ENCODE measurements at places on chromosomes 1 and 21.

GRCh38 chr1:48182439-48182838, 40.1 kb upstream of the SLC5A9 start:
- DNase-seq = no peak

DNA sequence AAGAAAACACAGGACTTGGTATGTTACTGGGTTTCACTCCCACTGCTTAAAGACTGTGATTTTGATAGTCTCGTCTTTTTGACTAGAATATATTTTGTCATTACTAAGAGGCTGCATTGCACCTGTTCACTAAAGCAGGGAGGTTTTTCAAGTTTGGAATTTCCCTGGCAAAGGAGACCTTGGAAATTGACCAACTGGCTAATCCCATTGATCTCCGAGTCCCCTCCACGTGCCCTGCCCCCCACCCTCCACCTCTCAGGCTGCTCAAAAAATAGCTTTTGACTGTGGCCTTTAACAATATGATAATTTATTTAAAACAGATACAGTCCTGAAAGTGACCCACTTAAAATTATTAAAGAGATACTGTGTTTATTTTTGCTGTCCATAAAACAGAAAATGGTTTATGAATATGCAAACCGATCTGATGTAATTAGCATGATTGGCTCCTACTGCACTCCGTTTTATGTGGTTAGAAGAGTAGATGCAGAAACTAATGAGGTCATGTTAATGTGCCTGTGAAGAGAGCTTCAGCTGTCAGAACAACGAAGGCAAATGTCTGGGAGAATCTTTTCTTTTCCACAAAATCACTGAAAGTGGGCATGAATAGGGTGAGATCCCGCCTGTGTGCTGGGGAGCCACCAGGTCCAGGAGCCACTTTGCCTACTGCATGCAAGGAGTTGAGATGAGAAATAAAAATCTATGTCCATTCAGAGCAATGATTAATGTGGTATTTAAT, 361.5 kb downstream of the RRAGC start:
- DNase-seq = no peak

DNA sequence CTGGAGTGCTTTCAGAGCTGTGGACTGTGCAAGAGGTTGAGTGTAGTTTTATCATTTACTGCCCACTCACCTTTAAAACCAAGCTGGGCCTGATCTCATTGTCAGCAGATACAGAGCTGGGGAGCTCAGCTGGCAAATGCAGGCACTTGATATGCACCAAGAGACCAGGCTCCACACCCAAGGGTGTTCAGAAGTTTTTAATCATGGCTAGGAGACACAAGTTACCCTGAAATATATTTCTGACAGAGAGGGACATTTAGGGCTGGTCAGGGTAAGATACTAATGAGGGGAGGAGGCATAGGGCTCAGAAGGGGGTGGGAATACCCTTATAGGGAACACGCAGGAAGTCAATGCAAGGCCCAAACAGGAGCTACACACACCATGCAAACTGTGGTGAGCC, 153.7 kb downstream of the ELAVL4 start:
- no peak for DNase-seq

GRCh38 chr21:28226563-28226962, 766.1 kb downstream of the LTN1 start:
- DNase-seq = no peak

DNA sequence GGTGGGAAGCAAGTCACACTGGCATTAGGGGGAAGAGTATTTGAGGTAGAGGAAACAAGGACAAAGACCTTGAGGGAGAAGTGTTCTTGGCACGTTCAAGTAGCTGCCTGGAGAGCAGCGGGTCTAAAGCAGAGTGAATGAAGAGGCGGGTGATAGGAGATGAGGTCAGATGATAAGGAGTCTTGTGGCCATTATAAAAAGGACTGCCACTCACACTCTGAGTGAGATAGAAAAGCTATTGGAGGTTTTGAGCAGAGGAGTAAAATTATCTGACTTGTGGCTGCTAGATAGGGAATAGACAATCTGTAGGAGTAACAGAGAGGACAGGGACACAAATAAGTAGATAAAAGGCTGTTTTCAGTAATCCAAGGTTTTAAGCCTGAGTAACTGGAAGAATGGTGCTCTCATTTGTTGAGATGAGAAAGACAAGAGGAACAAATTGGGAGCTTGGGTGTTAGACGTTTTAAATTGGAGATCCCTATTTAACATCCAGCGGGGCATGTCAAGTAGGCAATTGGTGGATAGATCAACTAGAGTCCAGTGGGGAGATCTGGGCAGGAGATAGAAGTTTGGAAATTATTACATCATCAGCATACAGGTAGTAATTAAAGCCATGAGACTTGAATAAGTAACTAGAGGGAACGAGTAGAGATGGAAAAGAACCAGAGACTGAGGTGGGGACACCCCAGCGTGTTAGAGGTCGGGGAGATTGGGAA, 43.7 kb downstream of the HENMT1 start:
- DNase-seq = no peak
